ENCODE measurements at places on chromosomes 12 and 14.

- no peak for DNase-seq
Observed at GRCh38 chr12:46218322-46219095, 50.3 kb downstream of the SLC38A1 start.

GRCh38 chr12:92063641-92064040 lies 82.0 kb downstream of the BTG1 start:
- DNase-seq = no peak

DNA sequence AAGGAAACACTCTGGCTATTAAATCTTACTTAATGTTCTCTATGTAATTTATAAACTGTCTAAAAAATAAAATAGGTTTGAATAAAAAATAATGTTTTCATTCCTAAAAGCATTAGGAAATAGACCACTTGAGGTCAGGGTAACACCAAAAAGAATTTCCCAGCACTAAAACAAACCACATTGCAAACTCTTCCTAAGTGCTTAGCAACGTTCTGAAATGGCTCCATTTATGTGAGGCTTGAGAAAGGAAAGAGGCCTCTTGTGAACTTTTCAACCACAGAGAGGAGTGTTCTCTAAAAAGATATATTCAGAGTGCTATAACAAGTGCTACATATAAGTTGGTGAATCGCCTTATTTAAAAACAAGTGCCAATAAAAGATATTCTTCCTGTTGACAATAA lies 42.7 kb downstream of the ALX1 start:
- no peak for DNase-seq

DNA sequence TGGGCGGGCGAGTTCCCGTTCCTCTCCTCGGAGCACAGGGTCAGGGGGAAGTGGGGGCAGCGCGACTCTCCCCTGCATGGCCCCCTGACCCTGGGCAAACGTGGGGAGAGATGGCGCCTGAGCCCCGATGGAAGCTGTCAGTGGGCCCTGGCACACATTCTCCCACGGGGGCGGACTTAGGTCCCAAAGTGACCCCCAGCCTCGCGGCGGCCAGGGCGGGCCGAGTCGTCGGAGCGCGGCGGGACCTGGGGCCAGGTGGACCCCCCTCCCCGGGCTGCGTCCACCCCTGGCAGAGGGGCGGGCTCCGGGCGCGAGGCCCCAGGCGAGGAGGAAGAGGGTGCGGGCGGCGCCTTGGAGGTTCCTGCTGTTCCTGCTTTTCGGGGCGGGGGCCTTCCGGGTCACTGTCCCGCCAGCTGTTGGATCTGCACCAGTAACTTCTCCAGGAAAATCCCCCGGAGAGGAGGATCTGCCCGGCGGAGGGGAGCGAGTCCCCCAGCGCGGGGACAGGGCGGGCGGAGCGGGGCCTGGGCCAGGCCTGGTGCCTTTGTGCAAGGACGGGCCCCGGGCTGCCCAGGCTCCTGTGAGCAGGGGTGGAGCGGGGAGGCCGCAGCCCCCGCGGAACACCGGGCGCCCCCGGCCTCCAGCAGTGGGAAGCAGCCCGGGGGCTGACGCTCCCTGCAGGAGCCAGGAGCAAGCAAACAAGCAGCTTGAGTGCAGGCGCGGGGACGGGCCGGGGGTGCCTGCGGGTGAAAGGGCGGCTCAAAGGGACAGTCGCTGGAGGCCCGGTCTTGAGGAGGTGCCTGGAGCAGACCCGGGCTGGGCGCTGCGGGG lies 15.3 kb downstream of the TNFAIP2 start:
- no peak for DNase-seq

- no peak for DNase-seq
Observed at GRCh38 chr14:100484531-100485267, 102.5 kb downstream of the BEGAIN start.

- no peak for DNase-seq
Observed at GRCh38 chr14:61253064-61253738, 27.9 kb downstream of the TMEM30B start.

- no peak for DNase-seq
Observed at GRCh38 chr14:72868500-72868899, 25.4 kb downstream of the DPF3 start.

GRCh38 chr12:104958805-104959334 lies 780 bp upstream of the SLC41A2 start:
- no peak for DNase-seq

- DNase-seq = no peak
Observed at GRCh38 chr12:56953314-56953713, 4.1 kb downstream of the RDH16 start.

Measured in D721Med (cell line).